ENCODE measurements at places on chromosomes 13 and 19.

DNA sequence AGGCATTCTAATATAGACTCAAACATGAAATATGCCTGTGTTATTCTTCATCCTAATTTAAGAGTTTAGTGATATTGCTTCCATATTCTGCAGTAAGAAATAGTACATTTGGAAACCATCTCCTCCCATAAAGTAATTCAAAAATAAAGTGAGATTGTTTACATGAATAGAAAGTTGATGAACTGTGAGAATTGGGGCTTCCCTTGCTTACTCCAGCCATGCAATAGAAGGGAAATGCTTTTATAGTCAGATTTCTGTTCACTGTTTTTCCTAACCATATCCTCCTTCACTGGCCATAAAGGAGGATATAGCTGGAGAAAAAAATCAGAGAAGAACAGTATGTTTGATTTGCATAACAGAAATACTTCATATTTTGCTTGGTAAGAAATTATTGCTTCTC is 7.8 kb downstream of the LRCH1 start:
- DNase-seq = no peak

DNA sequence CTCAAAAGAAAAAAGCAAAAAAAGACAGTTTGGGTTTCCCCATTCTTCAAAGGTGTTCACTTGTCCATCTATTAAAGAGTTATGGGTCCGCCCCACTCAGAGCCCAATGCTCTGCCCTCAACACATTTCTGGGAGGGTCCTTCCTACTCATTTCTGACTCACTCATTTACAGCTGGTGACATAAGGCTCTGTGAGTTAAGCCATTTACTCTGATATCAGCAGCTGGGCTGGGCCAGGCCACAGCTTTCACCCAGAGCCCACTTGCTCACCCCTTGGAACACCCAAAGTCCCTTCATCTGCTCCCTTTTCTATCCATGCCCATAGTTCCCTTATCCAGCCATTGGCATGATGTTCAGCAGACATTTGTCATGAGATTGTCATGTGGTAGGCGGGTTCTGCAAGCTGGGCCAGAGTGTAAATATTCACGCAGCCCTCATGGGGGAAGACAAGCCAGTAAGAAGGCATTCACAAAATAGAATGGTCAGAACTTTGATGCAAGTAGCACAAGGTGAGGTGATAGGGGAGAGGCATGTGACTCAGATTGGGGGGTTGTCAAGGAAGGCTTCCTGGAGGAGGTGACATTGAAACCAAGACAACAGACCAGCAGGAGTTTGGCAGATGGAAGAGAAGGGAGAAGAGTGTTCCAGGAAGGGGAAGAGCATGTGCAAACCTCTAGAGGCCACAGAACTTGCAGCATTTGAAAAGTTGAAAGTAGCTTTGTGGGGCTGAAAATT is 5.9 kb downstream of the MAST1 start:
- no peak for DNase-seq

GRCh38 chr13:34044041-34044440 is 226.1 kb downstream of the RFC3 start:
- DNase-seq = no peak

DNA sequence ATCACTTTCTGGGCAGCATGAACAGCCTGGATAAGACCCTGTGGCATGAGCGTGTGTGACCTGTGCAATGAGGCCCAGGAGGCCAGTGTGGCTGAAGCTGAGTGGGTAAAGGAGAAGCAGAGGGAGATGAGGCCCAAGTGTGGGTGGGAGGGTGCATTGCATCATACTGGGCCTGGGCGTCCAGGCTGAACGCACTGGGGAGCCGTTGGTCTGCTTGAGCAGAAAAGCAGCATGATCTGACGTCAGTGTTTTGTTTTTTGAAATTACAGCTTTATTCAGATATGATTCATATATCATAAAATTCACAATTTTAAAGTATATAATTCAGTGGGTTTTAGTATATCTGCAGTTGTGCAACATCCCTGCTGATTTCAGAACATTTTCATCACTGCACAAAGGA is 409.7 kb downstream of the HS6ST3 start:
- no peak for DNase-seq

DNA sequence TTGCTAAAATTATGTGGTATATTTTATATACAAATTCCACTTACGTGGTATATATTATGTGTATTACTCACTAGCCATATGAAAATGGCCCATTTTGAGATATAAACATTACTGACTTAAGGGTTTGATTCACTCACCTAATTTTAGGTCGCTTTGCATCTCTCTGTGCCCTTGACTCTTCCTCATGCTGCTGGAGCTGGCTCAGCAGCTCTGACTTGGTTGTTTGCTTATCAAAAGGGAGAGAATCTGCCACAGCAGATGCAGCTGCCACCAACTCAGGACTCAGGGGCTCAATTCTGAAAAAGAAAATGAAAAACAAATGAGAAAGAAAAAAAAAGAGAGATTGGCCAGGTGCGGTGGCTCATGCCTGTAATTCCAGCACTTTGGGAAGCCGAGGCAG is 12.2 kb downstream of the MRPS31 start:
- no peak for DNase-seq

- DNase-seq = no peak
Observed at GRCh38 chr13:53007872-53008271, 20.7 kb upstream of the OLFM4 start.

DNA sequence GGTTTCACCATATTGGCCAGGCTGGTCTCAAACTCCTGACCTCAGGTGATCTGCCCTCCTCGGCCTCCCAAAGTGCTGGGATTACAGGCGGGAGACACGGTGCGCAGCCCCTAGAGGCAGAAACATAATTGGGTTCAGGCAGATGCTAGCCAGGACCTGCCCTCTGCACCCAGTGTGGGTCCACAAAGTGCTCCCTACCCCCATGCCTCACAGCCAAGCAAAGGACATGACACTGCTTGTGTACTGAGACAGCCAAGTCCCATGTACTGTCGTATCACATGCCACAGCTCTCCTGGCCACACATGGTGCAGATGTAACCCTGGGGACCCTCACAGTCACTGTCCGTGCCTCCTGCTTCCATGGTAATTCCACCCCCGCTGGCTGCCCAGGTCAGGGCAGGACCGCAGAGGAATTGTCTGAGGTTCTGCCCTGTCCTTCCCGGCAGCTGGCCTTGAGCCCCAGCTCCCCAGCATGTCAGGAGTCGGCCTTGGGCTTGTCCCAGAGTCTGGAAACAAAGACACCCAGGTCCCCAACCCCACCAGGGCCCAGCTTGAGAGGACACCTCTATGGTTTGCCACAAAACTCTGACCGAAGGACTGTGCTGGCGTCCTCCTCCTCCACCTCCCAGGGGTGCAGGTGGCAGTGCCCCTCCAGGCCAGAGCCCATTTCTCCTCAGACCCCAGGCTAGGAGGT is 7.6 kb downstream of the PRR36 start:
- no peak for DNase-seq

- DNase-seq = no peak
Observed at GRCh38 chr13:47126432-47126831, 229.6 kb upstream of the HTR2A start.

- DNase-seq = no peak
Observed at GRCh38 chr19:48624791-48625723, 5.8 kb downstream of the SPHK2 start.

GRCh38 chr13:71459708-71460107 is 407.3 kb downstream of the DACH1 start:
- DNase-seq = no peak

DNA sequence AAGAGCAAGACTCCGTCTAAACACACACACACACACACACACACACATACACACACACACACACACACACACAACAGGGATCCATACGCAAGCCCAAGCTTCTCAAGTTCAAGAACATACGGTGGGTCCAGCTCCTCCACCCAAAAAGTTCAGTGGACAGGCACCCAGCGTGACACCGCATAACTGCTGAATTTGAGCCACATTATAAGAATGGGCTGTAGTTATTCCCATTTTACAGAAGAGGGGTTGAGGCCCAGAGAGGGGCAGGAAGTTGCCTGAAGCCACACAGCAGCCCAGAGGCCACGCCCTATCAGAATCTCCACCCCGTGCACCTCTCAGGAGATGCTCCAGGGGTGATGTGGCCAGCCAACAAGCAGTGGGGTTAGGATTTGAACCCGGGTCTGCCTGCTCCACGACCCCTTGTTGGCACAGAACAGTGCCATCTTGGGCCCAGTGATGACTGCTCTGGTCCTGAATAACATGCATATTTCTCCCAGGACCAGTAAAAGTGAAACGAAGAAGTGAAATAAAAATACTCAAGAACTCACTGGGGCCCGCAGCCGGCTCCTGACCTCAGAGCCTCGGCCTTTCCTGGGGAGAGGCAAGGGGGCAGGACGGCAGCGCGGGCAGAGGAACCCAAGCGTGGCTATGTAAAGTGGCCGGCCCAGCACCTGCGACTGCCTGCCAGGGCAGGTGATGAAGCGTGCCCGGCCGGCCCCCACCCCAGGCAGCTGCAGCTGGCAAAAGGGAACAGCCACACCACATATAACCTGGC is 61.9 kb downstream of the AP1M1 start:
- DNase-seq = no peak

GRCh38 chr13:73715911-73716510 is 418.2 kb downstream of the KLF12 start:
- no peak for DNase-seq

GRCh38 chr13:100542826-100543156 is 45.8 kb downstream of the GGACT start:
- DNase-seq = no peak

DNA sequence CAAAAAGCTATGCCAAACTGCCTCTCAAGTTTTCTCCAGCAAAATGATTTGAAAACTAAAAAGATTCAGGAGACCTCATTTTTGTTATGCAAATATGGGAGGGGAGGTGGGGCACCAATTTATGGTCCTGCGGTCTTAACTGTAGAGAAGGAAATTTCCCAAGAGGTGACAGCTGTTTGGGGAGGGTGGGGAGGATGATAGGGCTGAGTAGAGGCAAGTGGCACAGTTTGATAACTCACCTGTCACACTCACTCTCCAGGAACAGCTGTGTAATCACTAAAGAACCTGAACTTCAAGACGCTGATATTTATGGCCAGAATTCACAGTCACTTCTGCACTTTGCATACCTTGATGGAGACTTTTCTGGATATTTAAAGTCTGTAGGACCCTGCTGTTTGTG is 232.9 kb upstream of the STARD13 start:
- DNase-seq = no peak

- no peak for DNase-seq
Observed at GRCh38 chr13:38166116-38166515, 183.5 kb upstream of the UFM1 start.

GRCh38 chr13:108834193-108834592 is 204.8 kb downstream of the MYO16 start:
- DNase-seq = no peak

GRCh38 chr19:50932690-50933083 is 20.2 kb downstream of the KLK5 start:
- DNase-seq = no peak

GRCh38 chr13:49298903-49299605 is 51.3 kb downstream of the CDADC1 start:
- no peak for DNase-seq

- DNase-seq = no peak
Observed at GRCh38 chr19:53131727-53132126, 983 bp downstream of the ZNF415 start.

GRCh38 chr13:81916461-81916860 is 1575.5 kb upstream of the SPRY2 start:
- DNase-seq = no peak

DNA sequence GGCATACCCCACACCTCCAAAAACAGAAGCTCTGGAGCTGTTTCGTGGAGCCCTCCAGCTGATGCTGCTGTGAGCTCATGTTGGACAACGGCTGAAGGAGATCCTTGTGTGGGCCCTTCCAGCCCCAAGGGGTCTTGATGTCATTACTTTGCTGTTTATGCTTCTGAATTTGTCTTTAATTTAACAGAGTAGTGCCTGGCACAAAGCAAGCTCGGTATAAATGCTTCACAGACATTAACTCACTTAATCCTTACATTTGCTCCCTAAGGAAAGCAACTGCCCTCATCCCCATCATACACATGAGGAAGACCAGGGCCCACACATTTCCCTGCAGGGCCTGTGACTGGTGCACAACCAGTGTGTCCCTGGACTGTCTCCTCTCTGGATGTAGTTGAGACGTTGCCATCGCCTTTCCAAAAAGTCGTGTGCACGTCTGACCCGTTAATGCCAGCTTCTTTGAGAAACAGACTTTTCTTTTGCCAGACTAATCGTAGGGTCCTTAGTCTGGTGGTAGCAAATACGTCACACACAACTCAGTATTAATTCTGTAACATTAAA is 7.6 kb downstream of the COL4A1 start:
- no peak for DNase-seq

DNA sequence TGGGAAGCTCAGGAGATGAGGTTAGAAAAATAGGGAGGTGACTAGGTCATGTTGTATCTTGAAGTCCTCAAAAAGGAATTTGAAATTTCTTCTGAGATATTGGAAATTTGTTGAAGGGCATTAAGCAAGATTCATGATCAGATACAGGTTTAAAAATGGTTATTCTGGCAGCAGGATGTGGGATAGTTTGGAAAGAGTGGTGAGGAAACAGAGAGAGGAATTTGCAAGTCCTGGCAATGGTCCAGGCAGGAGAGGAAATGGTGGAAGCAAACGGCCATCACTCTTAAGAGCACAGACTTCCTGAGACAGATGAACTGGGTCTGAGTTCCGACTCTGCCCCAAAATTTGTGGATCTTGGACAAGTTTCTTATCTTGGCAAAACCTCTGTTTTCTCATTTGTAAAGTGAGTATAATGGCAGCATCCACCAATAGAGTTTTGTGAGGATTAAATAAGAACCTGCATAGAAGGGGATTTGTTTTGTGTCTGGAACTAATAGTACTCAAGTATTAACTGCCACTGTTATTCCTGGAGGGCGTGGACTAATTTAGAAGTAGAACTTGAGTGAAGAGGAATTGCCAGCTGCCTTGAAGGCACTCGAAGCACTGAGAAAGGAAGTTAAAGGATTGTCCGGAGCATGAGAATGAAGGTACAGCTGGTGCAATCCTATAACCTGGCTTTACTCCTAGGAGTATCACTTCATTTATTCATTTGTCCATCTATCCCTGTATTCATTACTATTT is 99.6 kb downstream of the CCNA1 start:
- DNase-seq = no peak

DNA sequence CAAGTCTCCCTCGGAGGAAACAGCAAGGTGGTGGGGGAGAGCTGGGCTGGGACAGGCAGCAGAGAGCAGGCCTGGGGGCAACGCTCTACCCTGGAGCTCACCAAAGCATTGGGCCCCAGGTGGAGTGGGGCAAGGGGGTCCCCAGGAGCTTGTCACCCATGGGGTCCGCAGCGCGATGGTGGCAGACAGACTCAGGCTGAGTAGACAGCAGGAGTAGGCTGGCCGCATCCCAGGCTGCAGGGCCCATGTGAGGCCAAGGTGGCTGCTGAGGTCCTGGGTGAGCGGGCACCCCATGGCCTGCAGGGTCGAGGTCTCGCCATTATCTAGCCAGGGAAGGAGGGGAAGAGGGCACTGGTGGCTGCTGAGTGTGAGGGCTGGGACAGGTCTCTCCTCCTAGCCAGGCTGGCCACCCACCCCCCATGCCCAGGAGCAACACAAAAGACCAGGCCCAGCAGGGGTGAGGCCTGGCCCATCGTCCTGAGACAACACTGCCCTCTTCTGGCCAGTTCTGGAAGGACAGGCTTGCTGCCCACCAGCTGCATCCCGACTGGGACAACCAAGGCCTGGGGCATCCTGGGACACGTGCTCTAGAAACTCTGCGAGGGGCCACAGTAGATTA is 33.1 kb downstream of the CEBPG start:
- DNase-seq = peak; percentile 54

GRCh38 chr19:54439174-54439851 is 9.7 kb upstream of the LENG8 start:
- no peak for DNase-seq
